Left renal pelvis (tissue), 4 donors: ENCODE measurements at places on chromosomes 11 and 22.

- DNase-seq = no peak
Measured at GRCh38 chr22:45683248-45683647, 11.6 kb downstream of the ATXN10 start.

GRCh38 chr11:132217856-132218255, 847.4 kb downstream of the NTM start:
- no peak for DNase-seq

DNA sequence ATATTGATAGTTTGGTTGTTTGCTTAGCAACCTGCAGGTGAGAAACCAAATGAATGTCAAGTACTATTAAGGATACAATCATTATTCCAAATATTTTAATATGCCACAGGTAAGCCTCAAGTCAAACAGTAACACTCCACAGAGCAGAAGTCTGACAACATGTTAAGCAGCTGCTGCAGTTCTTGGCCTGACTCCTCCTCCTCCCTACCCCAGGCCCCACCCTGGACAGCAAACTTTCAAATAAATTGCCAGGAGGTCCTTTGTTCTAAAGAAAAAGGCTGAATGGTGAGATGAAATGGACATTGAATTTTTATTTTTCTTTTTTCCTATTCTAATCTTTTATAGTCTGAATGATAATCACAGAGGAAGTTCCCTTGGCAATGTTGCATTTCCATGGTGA, 260.0 kb upstream of the POU2AF2 start:
- DNase-seq = no peak

- DNase-seq = no peak
Measured at GRCh38 chr11:696955-697491, 1.4 kb downstream of the TMEM80 start.

DNA sequence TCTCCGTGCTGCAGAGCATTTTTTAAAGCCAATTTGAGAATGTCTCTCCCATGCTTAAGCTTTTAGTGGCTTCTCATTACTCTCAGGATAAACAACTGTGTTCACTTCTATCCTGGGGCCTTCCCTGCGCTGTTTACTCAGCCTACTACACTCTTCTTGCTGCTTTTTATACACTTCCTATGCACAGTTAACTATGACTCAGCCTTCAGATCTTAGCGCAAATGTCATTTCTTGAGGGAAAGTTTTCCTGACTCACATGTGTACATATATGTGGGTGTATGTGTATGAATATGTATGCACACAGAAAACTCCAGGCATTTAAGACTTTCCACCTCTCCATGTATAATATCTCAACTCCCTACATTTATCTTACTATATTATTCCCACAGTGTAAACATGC, 9.8 kb downstream of the THAP12 start:
- DNase-seq = no peak

DNA sequence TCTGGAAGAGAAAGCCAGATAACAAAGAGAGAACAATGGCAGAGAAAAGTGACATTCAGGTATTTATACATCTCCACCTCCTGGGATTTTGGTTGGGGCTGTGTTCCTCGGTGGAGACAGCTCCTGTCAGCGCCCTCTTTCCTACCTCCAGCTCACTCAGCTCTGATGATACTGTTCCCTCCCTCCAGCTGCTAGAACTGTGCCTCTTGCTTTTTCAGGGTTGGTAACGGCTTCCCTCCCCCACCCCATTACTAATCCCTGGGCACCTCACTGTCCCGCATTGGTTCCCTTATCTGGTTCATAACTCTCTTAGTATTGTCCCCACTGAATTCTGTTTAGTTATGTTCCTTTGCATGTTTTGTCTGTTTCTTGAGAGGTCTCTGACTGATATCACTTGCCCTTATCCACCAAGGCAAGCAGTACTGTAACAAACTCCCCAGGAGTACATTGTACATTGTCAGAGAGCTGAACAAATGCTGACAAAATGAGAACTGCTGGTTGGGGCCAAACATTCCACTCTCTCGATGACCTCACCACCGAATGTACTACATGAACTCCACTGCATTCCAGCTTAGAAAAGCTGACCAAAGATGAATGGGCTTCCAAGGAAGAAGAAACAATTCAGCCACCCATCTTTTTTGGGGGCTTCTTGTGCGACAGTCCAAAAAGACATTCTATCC, 5.7 kb upstream of the FBXO3 start:
- DNase-seq = no peak
